ENCODE measurements at places on chromosomes 1 and 21. TPM values are rescaled to one million over a fixed set of nuclear protein-coding genes. Genes with fewer than 3 reads are reported as not detected.

The EPHA2 gene
- total RNA-seq, result not detected

The UBE2U gene
- not detected for total RNA-seq

The CDC42BPA gene
- 1.2 TPM for total RNA-seq

The MXRA8 gene
- total RNA-seq, result 0.42 TPM

The MARK1 gene
- total RNA-seq, result 0.10 TPM

All from T-helper 17 cell (primary cell).